Stimulated activated CD4-positive, alpha-beta T cell treated with anti-CD3 and anti-CD28 coated beads, Interleukin-4, amount 100 ng/mL, for 48 hours (primary cell): ENCODE measurements at places on chromosomes 11 and 22.

- no peak for DNase-seq
These were observed 31.9 kb downstream of the POU2AF1 start for GRCh38 chr11:111347002-111347722.

DNA sequence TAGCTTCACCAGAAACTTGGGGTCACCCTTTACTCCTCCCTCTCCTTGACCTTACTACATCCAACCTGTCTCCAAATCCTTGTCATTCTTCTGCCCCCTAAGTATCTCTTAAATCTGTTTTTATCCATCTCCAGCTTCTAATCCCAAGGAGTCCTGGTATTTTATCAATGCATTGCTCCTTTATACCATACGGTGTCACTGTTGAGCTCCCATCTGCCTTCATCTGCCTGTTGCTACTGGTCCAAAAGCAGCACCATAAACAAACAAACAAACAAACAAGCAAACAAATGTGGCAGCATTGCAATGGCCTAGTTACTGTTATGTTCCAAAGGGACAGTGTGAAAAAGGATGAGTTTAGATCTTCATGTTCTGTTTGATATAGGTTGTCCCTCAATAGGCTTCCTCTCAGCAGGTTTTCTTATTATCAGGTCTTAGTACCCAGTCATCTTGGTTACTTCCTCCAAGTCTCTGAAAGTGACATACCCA is 34.2 kb downstream of the DNHD1 start:
- no peak for DNase-seq

GRCh38 chr11:2775626-2776350 is 76.0 kb upstream of the KCNQ1OT1 start:
- no peak for DNase-seq

DNA sequence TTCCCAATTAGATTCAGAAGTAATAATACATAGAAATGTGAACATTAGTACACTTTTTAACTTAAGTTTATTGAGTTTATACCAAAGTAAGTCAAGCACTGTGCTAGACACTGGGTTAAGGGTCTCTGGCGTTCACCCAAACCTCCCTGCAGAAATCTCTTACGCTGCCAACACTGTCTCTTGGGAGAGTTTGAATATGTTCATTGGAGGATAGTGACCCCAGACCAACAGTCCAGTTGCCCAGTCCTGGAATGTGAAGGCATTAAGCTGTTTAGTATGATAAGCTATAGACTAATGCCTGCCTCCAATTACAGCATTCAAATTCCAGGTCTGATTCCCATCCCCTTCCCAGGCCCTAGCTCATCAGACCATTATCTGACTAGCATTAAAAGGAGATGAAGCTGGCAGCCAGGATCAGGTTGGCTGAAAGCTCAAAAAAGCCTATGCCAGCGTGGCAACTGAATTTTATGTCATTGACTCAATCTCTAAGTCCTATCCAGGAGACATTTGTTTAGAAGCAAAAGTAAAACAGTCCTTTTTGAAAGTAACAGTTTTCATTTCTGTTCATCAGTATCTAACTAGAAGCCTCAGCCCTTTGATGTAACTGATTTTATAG is 77.8 kb downstream of the SFI1 start:
- DNase-seq: no peak

GRCh38 chr11:103671143-103671651 is 365.2 kb upstream of the DDI1 start:
- no peak for DNase-seq

DNA sequence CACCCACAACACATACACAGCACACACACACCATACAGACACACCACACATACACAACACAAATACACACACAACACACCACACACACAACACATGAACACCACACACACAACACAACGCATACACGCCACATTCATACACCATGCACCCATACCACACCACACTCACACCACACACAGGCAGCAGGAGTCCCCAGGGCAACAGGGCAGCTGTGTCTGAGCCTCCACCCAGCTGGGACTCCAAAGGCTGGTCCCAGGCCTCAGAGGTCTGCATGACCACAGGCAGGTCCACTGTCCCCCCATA is 3.3 kb upstream of the WNT7B start:
- no peak for DNase-seq

DNA sequence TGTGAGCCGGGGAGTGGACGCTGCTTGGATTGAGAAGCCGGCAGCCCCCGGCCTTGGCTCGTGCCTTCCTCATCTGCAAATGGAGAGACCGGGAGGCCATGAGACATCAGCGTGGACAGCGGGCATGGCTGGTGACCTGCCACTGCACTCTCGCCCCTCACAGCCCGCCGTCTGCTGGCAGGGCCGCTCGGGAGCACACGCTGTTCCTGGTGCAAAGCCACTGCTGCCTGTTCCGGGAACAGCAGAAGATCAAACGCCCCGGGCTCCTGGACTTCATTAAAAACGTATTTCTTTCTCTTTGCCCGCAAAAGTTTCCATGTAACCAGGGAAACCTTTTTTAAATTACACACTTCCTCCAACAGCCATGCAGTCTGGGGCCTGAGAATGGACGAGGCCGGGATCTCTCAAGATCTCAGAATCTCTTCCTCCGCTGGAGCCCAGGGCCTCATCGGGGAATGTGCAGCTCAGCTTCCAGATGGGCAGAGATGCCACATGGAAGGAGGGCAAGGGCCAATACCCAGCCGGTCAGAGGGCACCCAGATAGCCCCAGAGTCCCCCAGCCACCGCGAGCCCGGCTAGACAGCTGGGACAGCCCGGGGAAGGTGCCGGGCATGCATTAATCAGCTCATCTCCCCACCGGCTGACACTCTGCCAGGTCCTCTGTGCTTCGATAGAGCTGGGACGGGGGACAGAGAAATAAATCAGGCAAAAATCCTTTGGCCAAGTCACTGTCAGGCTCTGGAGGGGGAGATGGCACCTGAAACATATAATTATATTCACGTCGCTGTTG is 62.8 kb upstream of the PRR5 start:
- no peak for DNase-seq

DNA sequence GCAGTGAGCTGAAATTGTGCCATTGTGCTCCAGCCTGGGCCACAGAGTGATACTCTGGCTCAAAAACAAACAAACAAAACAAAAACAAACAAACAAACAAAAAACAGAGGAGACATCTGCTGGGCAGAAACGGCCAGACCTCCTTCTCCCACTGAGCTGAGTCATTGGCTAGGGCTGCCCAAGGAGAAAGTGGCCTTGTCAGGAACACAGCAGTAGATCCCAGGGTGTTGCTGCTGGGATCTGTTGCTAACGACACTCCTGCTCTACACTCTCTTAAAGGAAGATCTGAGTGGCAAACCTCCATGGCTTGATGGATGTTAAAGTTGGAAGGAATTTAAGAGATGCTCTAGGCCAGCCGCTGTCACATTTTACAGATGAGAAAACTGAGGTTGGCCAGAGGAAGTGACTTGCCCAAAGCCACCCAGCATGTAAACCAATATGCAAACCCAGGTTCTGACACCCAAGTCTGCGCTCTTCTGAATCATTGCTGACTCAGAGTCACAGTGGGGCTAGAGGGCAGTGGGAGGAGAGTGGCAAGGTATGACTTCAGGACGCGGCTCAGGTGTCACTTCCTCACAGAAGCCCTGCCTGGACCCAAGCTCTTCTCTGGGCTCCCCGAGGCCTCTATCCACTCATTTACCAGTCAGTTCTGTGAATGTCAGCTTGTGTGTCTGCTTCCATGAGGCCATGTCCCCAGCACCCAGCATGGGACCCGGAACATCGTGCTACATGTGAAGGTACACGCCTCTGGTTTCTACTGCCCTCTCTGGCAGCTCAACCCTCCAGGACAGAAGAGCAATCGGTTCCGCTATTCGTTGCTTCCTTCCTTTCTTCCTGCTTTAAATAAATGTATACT is 11.3 kb upstream of the GDPD5 start:
- DNase-seq: peak; percentile 51

GRCh38 chr11:103067118-103067517 is 24.8 kb downstream of the DCUN1D5 start:
- no peak for DNase-seq

GRCh38 chr11:125388611-125389010 is 107.5 kb downstream of the FEZ1 start:
- DNase-seq: no peak

DNA sequence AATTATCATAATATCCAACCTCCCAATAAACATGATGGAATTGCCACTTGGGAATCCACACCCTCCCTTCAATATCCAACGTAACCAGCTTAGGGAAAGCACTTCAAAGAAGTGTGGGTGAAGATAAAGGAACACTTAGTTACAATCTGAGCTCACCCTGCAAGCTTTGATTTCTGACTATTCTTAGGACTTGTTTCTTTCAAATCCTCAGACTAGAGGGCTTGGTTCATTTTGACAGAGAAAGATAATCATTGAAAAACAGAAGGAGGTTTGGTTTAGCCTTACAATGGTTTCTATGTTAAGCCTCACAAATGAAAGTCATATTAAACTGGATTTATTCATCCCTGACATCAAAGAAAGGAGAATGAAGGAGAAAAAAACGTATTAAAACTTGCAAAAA is 57.9 kb upstream of the SYT13 start:
- DNase-seq: no peak

- no peak for DNase-seq
These were observed 23.6 kb downstream of the SREBF2 start for GRCh38 chr22:41856469-41856868.

- DNase-seq: no peak
These were observed 71.8 kb upstream of the NCAM1 start for GRCh38 chr11:112889446-112889845.

DNA sequence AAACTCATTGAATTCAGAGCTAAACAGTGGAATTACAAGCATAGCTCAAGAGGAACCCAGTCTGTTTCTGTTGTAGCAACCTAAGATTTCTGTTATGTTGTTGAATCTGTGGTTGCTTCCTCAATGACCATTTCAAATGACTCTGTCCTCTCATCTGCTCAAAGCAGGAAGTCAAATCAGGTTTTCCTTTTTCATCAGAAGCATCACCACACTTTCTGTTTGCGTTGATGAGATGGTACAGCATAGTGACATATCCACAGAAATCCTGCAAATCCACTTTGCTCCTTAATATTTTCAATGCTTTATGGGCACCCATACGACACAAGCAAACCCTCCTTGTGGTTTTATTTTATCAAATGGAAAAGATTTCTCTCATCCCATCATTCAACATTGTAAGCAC is 12.6 kb upstream of the UCP2 start:
- no peak for DNase-seq

GRCh38 chr11:115499891-115500290 is 4.3 kb downstream of the CADM1 start:
- no peak for DNase-seq

GRCh38 chr11:22558664-22559063 is 67.0 kb downstream of the FANCF start:
- DNase-seq: no peak

DNA sequence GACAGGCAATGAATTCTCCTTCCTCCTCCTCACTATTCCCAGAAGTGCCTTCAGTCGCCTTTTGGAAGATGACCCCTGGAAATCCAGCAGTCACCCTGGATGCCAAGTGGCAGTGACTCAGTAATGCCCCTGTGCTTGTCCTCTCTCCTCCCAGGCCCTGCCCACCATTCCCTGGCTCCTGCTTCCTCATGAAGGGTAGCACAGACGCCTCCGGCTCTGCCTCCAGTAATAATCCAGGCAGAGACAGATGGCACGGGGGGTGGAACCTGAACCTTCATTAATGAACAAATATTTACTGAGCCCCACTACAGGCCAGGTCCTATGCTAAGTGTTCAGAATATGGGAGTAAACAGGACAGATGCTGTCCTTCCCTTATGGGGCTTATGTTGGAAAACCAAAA is 23.2 kb downstream of the SYT13 start:
- no peak for DNase-seq

- no peak for DNase-seq
These were observed 22.9 kb upstream of the JAM3 start for GRCh38 chr11:134045799-134046635.

DNA sequence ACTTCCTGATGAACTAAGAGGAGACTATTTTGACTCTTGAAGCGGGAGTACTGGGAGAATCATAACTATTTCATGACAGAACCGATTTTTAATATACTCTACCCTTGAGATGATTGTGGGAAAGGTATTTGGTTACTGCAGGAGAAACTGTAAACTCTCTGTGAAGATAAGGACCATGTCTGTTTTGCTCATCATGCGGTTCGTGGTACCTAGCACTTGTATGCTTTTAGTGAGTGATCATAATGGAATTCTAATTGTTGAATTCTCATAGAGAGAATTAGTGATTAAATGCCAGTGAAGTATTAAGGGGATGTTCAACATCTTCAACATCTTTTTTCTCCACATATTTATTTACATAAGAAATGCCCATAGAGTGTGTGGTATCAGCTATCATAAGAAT is 11.4 kb downstream of the AASDHPPT start:
- no peak for DNase-seq

DNA sequence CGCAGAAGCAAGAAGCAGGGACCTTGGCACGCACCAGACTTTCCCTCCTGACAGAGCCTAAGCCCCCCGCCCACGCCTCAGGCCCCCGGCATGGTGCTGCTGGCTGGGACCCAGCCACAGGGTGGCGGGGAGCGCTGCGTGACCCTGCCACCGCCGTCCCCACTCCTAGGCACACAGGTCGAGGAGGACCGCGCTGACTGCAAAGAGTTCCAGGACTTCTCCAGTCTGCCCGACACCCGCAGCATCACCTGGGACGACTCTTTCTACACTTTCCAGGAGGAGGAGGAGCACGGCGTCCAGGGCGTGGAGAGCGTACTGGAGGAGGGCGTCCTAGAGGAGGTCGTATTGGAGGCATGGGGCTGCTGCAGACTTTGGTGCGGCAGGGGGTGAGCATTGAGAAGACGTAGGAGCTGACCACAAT is 103.7 kb downstream of the TRIM51G start:
- DNase-seq: no peak

- no peak for DNase-seq
These were observed 770 bp upstream of the TSG101 start for GRCh38 chr11:18527512-18527911.

DNA sequence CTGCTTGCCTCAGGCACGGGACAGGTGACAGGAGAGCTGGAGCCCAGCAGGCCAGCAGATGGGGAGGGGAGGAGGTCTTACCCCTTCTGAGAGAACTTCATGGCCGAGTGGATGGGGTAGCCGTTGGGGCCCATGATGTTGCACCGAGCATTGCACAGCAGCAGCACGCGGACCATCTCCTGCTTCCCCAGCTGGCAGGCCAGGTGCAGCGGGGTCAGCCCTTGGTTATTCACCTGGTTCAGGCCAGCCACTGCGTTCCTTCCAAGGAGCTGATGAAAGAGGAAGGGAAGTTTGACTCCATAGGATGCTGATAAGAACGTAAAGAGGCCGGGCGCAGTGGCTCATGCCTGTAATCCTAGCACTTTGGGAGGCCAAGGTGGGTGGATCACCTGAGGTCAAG is 29.4 kb upstream of the BAIAP2L2 start:
- no peak for DNase-seq

- no peak for DNase-seq
These were observed 142.9 kb downstream of the SNX19 start for GRCh38 chr11:130773244-130773820.

GRCh38 chr22:30208631-30209603 is 37.6 kb downstream of the LIF start:
- DNase-seq: no peak
